ENCODE measurements at places on chromosomes 12 and 14.

DNA sequence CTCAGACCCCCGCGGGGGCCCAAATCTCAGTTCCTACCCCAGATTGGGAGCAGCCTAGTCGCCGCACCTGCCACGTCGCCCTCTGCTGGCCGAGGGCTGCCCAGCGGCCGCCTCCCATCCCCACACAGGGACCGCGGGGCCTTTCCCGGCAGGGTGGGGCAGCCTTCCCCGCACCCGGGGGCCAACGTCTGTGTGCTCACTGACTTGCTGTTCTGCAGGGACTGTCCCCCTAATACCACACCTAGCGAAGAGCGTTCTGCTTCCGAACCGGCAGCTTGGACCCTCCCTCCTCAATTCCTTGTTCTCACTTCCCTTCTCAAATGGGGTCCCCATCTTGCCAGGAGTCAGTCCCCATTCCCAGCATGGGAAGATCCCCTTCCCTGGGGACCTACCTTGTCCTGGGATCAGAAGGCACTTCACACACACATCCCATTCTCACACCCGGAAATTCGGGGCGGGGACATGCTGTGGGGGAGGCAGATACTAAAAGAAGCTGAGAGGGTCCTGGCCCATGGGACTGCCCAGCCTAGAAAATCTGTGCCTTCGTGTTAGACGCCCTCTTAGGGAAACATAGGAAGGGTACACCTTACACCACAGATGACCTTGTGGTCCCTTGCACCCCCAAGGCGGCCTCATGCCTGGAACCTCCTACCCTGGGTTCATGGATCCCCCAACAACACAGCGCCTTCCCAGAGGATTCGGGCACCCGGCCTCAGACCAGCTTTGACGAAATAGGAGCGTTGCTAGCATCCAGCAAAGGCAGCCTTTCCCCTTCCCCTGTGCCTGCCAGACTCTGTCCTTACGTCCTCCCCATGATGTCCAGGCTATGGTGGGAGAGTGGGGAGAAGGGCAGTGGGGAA lies 16.4 kb downstream of the ACVRL1 start:
- no peak for DNase-seq

DNA sequence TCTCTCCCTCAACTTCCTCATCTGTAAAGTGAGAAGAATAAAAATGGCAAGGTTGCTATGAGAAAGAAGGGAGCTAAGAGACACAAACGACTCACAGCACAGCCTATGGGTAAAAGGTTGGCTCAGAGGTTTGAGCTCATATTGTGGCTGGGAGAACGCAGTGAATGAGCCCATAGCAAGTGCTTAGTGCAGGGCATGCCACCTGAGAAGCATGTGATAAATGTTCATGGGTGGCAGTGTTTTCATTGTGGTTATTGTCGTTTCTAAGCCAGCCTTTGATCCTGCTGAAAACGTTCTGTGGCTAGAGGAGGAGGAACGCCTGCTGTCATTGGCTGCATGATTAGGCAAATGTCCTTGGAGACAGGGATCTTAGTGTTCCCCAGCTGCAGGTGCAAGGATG lies 150.4 kb downstream of the KSR2 start:
- no peak for DNase-seq

- DNase-seq: no peak
These were observed 18.4 kb upstream of the FOS start for GRCh38 chr14:75260025-75260763.

DNA sequence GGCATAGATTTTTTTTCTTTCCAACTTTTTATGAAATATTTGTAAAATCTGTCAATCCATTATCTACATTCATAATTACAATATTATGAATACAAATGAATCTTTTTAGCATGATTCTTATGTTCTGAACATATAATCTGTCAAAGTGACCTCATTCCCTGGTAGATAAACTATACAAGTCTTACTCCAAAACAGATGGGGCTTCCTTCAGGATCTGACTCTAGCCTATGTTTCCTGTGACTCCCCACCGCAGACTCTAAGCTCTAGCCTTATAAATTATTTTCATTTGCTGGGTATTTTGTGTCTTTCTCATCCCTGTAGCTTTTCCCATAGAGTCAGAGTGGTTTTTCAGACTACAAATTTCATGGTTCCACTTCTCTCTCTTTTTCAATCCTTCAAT lies 202.1 kb upstream of the KITLG start:
- no peak for DNase-seq

DNA sequence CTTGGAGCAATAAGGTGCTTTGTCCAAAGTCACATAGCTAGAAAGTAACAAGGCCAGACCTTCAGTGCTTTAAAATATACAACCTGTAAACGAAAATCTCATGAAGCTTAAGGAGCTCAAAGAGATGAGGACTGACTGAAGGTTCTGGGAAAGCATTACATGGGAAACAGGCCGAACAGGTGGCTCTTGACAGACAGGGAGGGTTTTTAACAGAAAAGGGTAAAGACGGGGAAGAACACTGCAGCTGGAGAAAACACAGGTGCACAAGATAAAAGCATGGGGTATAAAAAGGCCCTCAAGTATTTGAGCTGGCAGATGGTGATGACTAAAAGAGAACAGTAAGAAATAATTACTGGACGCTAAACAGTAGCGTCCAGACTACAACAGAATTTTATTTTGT lies 257.2 kb downstream of the NELL2 start:
- DNase-seq: peak; percentile 33

- no peak for DNase-seq
These were observed 30.0 kb downstream of the CEP83 start for GRCh38 chr12:94429633-94430032.

DNA sequence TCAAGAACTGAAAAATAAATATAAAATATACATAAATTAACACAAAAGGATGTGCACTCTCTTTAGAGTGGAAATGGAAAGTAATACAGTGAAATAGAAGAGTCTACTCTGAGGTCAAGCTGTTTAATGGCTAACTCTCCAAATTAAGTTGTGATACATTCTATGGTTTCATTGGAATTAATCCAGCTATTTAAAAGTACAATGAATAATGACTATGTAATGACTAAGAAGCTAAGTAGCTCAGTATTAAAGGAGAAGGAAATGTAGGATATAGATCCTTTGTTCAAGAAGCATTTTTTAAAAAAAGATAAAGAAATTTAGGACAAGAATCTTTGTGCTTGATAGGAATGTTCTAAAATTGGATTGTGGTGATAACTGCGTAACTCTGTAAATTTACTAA lies 85.3 kb downstream of the LRP6 start:
- DNase-seq: no peak

DNA sequence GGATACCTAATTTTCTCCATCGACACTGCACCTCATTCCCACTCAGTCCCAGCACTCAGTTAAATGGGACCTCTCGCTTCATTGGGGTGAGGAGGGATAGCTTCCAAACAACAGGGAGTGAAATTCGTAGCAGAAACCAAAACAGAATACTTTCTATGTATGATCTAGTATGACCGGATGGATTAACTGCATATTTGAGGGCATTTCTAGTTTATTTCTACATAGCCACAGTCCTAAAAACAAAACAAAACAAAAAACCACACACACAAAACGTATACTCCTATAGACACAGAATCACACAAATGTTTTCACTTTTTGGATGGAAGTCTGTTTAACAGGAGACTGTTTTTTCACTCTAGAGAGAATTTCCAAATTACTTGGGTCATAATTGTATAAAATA lies 307.5 kb upstream of the FKBP4 start:
- DNase-seq: no peak

GRCh38 chr14:56333359-56334292 lies 215.4 kb downstream of the PELI2 start:
- DNase-seq: peak; percentile 52

GRCh38 chr12:110661337-110661972 lies 27.5 kb downstream of the HVCN1 start:
- no peak for DNase-seq

DNA sequence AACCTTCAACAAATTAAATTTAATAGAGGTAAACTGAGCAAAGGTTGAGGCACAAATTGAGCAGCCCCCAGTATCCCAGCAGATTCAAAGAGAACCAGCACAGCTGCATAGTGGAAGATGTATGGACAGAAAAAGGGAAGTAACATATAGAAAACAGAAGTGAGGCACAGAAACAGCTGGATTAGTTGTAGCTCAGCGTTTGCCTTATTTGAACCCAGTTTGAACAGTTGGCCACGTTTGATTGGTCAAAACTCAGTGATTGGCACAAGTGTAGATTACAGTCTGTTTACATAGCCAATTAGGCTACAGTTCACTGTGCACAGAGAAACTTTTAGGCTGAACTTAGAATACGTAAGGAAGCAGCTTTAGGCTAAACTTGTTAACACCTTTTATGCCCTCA lies 315.5 kb downstream of the RMST start:
- DNase-seq: no peak
